AG10803 (cell line): ENCODE measurements at places on chromosomes 13 and 19.
A peak's percentile ranks its signal among the peaks of the same experiment; 100 is the strongest.

- DNase-seq, result no peak
Observed at GRCh38 chr19:46946611-46947238, 72.9 kb upstream of the NPAS1 start.

- DNase-seq, result peak; percentile 63
Observed at GRCh38 chr19:45768655-45768983, 433 bp downstream of the SIX5 start.

DNA sequence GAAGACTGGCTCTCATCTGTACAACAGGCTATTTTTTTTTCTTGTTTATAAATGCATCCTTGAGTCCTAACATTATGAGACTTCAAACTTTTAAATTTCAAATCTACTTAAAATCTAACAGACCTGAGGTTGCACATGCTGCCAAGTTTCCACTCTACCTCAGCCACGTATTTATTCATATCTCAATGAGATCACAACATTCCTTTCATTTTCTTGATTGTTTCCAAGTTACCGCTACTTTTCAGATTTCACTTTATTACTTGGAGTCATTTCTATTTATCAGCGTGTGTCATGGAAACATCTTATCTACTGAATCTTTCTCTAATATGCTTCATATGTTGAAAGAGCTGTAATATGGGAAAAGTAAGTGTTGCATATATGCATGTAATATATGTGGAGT lies 1257.5 kb upstream of the ATXN8OS start:
- DNase-seq, result no peak

DNA sequence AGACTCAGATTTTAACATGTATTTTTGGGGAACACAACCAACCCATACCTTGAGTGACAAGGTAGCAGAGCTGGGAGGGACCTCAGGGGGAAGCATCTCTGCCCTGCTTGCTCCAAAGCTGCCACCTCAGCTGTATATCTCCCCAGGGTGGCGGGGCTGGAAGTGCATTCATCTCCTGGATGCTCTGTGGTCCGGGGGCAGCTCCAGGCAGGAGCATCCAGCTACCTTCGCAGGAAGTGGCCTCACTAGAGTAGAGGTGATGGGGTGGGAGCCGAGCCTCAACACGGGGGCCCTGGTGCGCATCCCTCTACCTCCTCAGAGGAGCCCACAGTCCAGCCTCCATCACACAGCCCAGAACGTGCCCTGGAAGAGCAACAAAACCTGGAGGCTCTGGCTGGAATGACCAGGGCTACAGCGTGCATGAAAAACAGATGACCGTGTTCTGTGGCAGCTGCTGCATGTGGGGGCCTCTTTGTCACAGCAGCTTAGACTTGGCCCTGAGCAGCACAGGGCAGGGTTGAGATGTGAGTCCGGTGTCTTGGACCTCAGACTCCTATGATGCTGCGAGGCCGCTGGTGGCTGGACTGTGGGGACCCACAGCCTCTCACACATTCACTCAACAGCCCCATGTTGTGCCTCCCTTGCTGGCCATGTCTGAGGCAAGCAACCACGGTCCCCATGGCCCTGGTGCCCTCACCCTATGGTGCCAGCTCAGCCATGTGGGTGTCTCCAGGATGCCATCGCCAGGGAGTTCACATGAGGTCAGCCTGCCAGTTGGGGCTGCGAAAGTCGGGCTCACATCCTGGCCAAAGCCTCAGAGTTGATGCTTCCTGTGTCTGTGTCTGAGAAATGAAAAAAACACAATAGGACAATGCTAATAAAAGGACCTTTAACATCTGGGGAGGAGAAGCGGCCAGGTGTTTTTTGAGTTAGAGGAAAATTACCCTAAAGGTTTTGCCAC lies 17.1 kb upstream of the GAS6 start:
- DNase-seq, result no peak

DNA sequence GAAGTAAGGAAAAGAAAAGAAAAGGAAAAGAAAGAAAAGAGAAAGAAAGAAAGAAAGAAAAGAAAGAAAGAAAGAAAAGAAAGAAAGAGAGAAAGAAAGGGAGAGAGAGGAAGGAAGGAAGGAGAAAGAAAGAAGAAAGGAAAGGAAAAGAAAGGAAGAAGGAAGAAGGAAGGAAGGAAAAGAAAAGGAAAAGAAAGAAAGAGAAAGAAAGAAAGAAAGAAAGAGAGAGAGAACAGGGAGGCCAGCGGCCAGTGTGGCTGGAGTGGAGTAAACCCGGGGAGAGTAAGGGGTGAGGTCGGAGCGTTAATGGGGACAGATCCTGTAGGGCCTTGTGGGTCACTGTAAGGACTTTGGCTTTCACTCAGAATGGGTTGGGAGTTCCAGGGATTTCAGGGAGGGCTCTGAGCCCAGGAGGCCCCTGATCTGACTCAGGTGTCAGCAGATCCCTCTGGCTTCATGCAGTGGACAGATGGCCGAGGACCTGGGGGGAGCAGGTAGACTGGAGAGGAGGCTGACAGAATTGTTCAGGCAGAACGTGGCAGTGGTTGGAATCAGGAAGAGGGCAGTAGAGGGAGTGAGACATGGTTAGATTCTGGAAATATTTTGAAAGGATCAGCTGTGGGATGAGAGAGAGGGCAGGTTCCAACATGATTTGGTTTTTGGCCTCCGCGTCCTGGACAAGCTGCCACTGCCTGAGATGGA lies 19.8 kb upstream of the FXYD3 start:
- no peak for DNase-seq

DNA sequence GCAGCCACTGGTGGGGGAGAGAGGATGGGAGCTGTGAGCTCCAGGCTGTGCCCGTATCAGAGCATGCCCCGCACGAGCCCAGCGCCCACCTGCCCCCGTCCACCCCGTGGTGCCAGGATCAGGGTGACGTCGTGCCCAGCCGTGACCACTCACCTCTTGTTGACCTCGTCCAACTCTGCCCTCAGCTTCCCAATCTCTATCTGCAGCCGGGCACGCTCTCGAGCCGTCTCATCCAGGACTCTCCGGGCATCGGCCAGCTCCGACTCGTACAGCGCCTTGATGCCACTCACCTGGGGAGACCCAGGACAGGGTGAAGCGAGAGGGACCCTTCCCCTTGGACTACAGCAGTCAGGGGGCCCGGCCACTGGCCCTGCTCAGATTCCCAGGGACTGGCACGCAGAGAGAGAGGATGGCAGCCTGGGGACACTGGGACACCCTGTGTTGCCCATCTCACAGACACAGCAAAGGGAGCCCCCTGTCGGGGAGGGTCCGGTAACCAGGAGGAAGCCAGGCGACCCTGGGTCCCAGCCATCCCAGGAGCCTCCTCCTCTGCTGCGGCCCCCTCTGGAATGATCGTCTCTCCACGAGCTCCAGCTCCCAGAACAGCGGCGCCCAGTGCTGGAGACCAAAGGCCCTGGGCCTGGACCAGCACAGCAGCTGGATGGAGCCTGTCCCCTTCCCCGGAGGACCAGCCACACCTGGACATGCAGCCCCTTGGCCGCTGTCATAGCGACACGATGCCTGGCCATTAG lies 12.3 kb downstream of the LMNB2 start:
- no peak for DNase-seq

DNA sequence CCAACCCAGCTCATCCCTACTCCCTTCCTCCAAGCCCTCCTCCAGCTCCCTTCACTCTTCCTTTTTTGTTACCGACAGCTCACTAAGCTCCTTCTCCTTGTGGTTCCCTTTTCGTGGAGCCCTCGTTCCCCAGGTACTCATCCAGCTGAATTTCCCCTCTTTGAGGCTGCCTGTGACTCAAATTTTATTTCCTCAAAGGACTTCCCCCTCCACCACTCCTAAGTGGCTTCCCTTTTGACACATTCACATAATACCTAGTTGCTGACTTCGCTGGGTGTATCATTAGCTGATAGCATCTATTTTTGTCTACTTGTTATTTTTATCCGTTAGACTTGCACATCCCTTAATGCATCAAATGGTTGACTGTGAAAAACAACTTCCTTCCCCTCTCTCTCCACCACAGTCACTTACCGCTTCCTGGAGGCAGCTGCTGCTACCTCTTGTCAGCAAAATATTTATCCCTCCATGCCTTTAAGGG lies 14.5 kb downstream of the FFAR2 start:
- DNase-seq, result no peak

GRCh38 chr13:54637366-54637765 lies 1608.8 kb downstream of the OLFM4 start:
- DNase-seq, result no peak

GRCh38 chr19:17314007-17314593 lies 4.7 kb downstream of the DDA1 start:
- no peak for DNase-seq

DNA sequence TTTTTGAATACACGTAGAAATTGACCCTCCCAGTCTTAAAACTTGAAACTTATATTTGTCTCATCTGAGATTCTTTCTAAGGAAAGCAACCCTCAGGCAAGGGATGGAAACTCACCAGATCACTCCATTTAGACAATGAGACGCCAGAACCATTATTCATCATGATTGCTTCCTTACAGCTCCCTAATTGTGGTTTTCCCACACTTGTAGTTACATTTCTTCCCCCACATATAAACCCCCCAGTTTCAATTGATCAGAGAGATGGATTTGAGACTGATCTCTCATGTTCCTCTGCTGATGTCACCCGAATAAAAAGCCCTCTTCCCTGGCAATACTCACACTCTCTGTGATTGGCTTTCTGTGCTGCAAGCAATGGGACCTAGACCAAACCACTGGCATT lies 197.9 kb upstream of the STARD13 start:
- DNase-seq, result peak; percentile 36

DNA sequence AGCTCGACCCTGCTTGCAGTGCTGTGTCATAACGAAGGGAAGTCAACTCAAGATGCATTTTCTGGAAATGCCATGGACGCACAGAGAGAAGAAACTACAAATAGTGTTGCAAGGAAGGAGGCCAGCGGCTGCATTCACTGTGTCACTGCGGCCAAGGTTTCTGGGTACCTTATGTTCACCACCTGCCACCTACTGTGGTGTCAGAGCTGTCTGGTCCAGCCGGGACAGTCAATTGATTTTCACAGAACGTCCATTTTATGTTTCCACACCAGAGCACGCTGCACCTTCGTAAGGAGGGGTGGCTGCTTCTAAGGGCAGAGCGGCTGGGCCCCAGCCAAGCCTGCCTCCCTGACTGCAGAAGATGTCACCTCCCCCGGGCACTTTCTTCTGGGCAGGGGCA lies 17.7 kb downstream of the TSHZ3 start:
- no peak for DNase-seq

- DNase-seq, result no peak
Observed at GRCh38 chr19:4891066-4891465, 11.6 kb downstream of the ARRDC5 start.

DNA sequence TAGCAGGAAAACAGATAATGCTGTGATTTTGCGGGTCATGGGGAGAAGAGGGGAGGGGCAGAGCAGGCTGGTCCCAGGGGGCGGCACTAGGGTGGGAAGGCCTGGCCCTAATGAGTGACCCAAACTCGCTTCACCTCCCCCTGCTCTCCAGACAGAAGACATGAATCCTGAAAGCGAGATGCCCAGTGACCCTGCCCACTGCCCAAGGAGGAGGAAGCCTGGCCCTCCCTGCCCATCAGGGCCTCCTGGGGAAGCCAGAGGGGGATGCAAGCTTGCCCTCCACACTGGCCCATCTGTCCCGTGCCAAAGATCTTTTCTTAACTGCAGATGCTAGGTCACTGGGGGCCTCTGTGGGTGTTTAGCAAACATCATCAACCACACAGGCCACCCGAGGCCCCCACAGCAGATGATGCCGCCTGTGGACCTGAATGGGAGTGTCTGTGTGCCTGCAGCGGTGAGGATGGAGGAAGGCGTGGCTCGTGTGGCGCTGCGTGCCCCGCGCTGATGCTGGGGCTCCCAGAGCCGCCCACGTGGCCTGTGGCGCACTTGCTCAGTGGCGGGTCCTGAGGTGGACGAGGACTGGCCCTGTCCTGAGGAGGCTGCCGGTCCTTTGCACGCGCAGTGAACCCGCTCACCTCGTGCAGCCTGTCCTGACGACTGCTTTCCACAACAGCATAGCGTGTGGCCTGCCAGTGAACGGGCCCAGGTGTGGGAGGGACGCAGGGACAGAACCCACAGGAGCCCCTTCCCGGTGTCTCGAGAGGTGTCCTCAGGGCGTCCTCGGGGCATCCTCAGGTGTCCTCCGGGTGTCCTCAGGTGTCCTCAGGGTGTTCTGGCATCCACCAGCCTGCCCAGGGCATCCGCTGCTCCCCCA lies 80.5 kb upstream of the MCF2L start:
- DNase-seq, result no peak

- no peak for DNase-seq
Observed at GRCh38 chr19:29515233-29515619, 10.6 kb upstream of the VSTM2B start.

DNA sequence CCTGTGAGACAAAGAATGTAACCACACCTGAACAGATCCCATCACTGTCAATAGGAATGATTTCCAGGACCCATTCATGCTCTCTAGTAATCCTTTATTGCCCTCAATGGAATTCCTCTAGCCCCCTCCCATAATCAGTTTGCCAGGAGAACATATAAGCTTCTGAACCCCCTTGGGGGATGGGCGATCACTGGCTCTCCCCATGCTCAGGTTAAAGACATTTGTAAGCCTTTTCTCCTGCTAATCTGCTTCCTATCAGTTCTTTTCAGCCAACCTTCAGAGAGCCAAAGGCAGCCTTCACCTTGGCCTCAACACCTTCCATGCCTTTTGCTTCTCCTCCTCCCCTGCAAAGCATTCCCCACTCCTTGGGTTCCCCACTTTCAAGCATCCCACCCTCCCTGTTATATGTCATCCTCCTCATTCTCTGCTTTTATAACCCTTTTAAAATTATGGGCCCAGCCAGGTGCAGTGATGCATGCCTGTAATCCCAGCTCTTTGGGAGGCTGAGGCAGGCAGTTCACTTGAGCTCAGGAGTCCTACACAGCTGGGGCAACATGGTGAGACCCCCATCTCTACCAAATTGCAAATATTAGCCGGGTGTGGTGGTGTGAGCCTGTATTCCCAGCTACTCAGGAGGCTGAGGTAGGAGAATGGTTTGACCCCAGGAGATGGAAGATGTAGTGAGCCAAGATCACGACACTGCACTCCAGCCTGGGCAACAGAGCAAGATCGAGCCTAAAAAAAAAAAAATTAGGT lies 12.4 kb downstream of the DPRX start:
- no peak for DNase-seq

- peak; percentile 15 for DNase-seq
Observed at GRCh38 chr13:73138638-73139491, 80.1 kb downstream of the KLF5 start.

GRCh38 chr13:101570410-101570809 lies 117.9 kb downstream of the ITGBL1 start:
- no peak for DNase-seq

DNA sequence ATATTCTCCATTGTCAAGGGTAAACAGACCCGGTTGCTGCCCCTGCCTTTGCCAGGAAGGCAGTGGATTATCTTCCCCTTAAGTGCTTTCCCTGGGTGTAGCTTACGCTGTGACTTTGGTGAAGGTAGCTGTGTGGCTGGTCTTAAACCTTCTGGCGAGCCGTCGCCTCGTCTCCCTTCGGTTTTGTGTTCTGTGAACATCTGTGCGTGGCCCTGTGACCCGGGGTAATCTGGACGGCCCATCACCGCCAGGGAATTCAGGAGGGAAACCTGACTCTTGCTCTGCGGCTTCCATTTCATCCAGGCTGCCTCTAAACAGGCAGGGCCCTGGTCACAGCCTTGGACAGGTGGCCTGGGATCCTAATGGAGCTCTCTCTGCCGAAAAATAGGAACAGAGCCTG lies 78.7 kb downstream of the SHISA2 start:
- DNase-seq, result no peak
